ENCODE measurements at places on chromosomes 12 and 14. TPM values are rescaled to one million over a fixed set of nuclear protein-coding genes. Genes with fewer than 3 reads are reported as not detected.
A peak's percentile ranks its signal among the peaks of the same experiment; 100 is the strongest.

GRCh38 chr12:26143291-26143690 lies 18.5 kb upstream of the BHLHE41 start:
- no peak for DNase-seq
- H3K27ac ChIP-seq: no peak overlapping the region
- H3K27me3 ChIP-seq: no peaks in the 10 kb centered on the region

DNA sequence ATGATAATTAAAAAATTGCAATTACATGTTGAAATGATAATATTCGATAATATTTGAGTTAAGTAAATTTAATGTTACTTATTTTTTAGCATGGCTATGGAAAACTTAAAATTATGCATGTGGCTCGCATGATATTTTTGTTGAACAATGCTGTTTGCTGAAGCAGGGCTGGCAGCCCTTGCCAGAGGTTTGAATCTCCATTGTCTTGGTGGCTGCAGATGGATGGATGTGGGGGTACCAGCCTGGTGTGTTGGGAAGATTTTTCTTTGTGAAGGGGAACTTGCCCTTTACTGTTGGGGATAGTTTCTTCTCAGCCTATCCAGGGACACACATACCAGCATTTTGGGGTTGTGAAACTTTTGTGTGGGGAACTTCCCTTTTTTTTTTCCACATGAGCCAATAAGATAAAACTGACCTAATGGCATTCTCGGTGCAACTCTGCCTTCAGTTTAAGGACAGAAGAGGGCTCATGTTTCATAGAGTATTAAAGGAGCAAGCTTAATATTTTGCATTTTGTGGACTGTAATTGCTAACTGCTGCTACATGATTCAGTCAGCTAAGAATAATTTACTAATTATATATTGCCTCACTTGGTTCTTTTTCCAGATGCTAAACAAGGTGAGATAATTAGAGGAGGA lies 8.8 kb downstream of the RASSF3 start:
- no peaks in the 10 kb centered on the region for H3K27me3 ChIP-seq
- H3K36me3 ChIP-seq: no peaks in the 10 kb centered on the region
- H3K27ac ChIP-seq: no peak overlapping the region
- peaks cover 14% of the 10 kb centered on the region for H3K4me1 ChIP-seq
- peak; percentile 37 for DNase-seq

- no peaks in the 10 kb centered on the region for H3K4me1 ChIP-seq
- H3K27me3 ChIP-seq: no peaks in the 10 kb centered on the region
- no peaks in the 10 kb centered on the region for H3K36me3 ChIP-seq
- no peak for DNase-seq
- no peak overlapping the region for H3K4me3 ChIP-seq
- H3K27ac ChIP-seq: no peak overlapping the region
These were observed 27.3 kb upstream of the PZP start for GRCh38 chr12:9235519-9235918.

PARP2 gene
- total RNA-seq: 5.6 TPM

SMIM41 gene
- 2.0 TPM for total RNA-seq

GRCh38 chr14:94019329-94019728 lies 6.8 kb upstream of the OTUB2 start:
- H3K27me3 ChIP-seq: peaks cover 5% of the 10 kb centered on the region
- H3K36me3 ChIP-seq: no peaks in the 10 kb centered on the region
- no peak overlapping the region for H3K27ac ChIP-seq
- no peak for DNase-seq
